ENCODE measurements at places on chromosomes 1 and 21. TPM values are rescaled to one million over a fixed set of nuclear protein-coding genes. Genes with fewer than 3 reads are reported as not detected.

DNA sequence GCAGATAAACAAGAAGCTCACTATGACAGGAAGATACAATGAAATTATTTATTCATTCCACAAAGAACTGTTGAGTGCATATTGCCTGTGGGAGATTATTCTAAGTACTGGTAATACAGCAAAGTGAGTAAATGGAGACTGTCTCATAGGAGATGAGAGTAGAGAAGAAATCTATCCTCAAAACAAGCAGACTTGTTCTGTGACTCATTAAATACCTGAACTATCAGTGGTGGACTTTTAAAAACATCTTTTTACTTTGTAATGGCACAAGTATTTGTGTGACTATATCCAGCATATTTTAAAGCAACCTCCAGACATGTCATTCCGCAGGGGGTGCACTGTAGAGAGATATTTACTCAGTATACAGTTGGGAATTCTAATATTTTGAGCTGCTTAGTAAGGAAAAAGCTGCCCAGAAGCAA lies 259.2 kb downstream of the FMN2 start:
- H3K27ac ChIP-seq = no peak overlapping the region
- no peaks in the 10 kb centered on the region for H3K36me3 ChIP-seq
- no peak overlapping the region for H3K4me3 ChIP-seq

- H3K4me1 ChIP-seq = no peaks in the 10 kb centered on the region
- no peak overlapping the region for H3K27ac ChIP-seq
- no peaks in the 10 kb centered on the region for H3K36me3 ChIP-seq
- no peak overlapping the region for H3K4me3 ChIP-seq
- H3K27me3 ChIP-seq = no peaks in the 10 kb centered on the region
Measured at GRCh38 chr21:21606041-21606440, 607.8 kb downstream of the NCAM2 start.

GRCh38 chr1:21546122-21546825 lies 37.1 kb downstream of the ALPL start:
- no peaks in the 10 kb centered on the region for H3K36me3 ChIP-seq
- no peak overlapping the region for H3K4me3 ChIP-seq
- DNase-seq = no peak
- no peaks in the 10 kb centered on the region for H3K27me3 ChIP-seq
- no peak overlapping the region for H3K27ac ChIP-seq
- no peaks in the 10 kb centered on the region for H3K4me1 ChIP-seq

GRCh38 chr1:15187175-15188129 lies 33.9 kb downstream of the TMEM51 start:
- no peak overlapping the region for H3K27ac ChIP-seq
- no peaks in the 10 kb centered on the region for H3K27me3 ChIP-seq
- H3K36me3 ChIP-seq = no peaks in the 10 kb centered on the region
- no peaks in the 10 kb centered on the region for H3K4me1 ChIP-seq
- no peak for DNase-seq

DNA sequence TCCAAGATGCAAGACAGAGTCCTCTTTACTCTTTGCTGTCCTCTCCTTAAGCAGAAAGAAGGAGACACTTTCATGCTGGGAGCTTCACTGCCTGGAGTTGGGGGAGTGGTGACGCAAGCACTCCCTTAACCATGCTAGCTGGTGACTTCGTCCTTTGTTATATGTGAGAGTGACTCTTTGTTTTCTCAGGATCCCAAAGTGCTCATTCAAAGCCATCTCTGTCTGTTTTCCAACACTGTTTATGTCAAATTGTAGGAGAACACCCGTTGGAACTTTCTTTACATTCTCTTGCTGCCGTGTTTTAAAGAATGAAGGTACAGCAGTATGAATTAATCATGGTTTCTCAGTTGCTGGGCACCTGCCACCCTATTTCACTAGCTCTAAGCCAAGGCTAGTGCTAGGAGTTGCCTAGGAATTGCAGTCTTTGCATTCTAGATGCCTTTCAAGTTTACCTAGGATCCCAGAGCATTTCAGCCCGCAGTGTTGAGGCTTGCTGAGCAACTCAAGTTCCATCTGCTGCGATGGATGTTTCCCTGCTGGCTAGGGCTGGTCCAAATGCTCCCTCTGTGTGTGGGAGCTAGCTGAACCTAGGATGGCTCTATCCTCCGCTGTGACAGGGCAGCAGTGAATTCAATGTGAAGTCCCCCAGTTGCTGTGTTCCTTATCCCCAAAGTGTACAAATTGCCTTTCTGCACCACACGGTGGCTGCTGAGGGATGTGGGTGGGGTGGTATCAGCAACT lies 82.6 kb upstream of the GPR52 start:
- H3K4me1 ChIP-seq = no peaks in the 10 kb centered on the region
- H3K27ac ChIP-seq = no peak overlapping the region
- no peaks in the 10 kb centered on the region for H3K27me3 ChIP-seq
- no peak overlapping the region for H3K4me3 ChIP-seq
- no peaks in the 10 kb centered on the region for H3K36me3 ChIP-seq
- DNase-seq = no peak

- H3K4me1 ChIP-seq = no peaks in the 10 kb centered on the region
- no peak overlapping the region for H3K27ac ChIP-seq
- peaks cover 50% of the 10 kb centered on the region for H3K27me3 ChIP-seq
- no peak for DNase-seq
Measured at GRCh38 chr1:228963795-228964177, 228.5 kb downstream of the RHOU start.

GRCh38 chr1:3767328-3767925 lies 5.1 kb upstream of the SMIM1 start:
- no peaks in the 10 kb centered on the region for H3K4me1 ChIP-seq
- H3K27me3 ChIP-seq = peaks cover 54% of the 10 kb centered on the region
- H3K27ac ChIP-seq = no peak overlapping the region
- no peak for DNase-seq
- H3K36me3 ChIP-seq = no peaks in the 10 kb centered on the region

GRCh38 chr1:166980818-166981217 lies 5.5 kb upstream of the ILDR2 start:
- no peak for DNase-seq
- H3K27me3 ChIP-seq = peaks cover 39% of the 10 kb centered on the region
- no peak overlapping the region for H3K4me3 ChIP-seq
- H3K36me3 ChIP-seq = no peaks in the 10 kb centered on the region
- no peaks in the 10 kb centered on the region for H3K4me1 ChIP-seq
- H3K27ac ChIP-seq = no peak overlapping the region

- no peak overlapping the region for H3K27ac ChIP-seq
- H3K4me1 ChIP-seq = no peaks in the 10 kb centered on the region
- H3K27me3 ChIP-seq = peaks cover 16% of the 10 kb centered on the region
- DNase-seq = no peak
- no peak overlapping the region for H3K4me3 ChIP-seq
Measured at GRCh38 chr1:208600456-208601190, 356.4 kb upstream of the PLXNA2 start.

GRCh38 chr1:157047062-157047410 lies 1.5 kb upstream of the ARHGEF11 start:
- H3K27me3 ChIP-seq = no peaks in the 10 kb centered on the region
- no peaks in the 10 kb centered on the region for H3K36me3 ChIP-seq
- no peak for DNase-seq
- no peak overlapping the region for H3K27ac ChIP-seq
- H3K4me3 ChIP-seq = no peak overlapping the region
- peaks cover 27% of the 10 kb centered on the region for H3K4me1 ChIP-seq

DNA sequence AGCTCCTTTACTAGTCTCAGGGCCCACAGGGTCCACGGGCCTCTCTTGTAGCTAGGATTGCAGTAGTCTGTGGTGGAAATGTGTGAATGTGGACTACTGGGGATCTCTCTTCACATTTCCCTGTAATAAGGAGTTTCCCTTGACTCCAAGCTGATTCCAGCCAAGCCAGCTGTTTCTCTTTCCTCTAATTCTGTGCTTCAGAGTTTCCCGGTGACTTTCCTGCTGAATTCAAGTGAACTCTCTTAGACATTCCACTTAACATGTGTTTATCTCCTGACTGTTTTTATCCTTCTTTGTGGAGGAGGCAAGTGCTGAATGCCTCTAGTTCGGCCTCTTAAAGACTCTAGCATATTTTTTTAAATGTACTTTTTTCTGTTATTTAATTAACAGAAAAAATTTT lies 354.0 kb upstream of the RGS18 start:
- H3K4me1 ChIP-seq = no peaks in the 10 kb centered on the region
- no peak for DNase-seq
- no peaks in the 10 kb centered on the region for H3K27me3 ChIP-seq
- no peak overlapping the region for H3K4me3 ChIP-seq
- H3K36me3 ChIP-seq = no peaks in the 10 kb centered on the region

DNA sequence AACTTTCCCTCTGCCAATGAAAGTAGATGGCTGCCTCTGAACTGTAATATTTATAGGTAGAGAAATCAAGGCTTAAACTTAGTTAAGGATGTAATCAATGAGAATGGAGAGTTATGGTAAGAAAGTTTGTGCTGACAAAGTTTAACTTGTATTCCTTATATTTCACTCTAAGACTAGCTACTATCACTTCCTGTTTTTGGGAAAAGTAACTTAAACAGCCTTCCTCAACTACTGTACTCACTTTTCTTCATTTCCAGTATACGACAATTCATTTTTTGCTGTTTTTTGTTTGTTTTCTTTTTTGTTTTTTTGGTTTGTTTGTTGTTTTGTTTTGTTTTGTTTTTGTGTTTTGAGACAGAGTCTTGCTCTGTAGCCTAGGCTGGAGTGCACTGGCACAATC lies 3.7 kb downstream of the RGS18 start:
- no peaks in the 10 kb centered on the region for H3K36me3 ChIP-seq
- no peak overlapping the region for H3K4me3 ChIP-seq
- no peaks in the 10 kb centered on the region for H3K4me1 ChIP-seq
- no peaks in the 10 kb centered on the region for H3K27me3 ChIP-seq
- DNase-seq = no peak
- H3K27ac ChIP-seq = no peak overlapping the region

GRCh38 chr1:155893389-155894142 lies 17.6 kb downstream of the RIT1 start:
- H3K27me3 ChIP-seq = no peaks in the 10 kb centered on the region
- H3K27ac ChIP-seq = peak overlapping the region; percentile 90
- 0 out of 2 replicates have a peak, but pooled peaks cover 1% of the 10 kb centered on the region for H3K36me3 ChIP-seq
- H3K4me3 ChIP-seq = peak overlapping the region; percentile 11
- peaks cover 24% of the 10 kb centered on the region for H3K4me1 ChIP-seq

DNA sequence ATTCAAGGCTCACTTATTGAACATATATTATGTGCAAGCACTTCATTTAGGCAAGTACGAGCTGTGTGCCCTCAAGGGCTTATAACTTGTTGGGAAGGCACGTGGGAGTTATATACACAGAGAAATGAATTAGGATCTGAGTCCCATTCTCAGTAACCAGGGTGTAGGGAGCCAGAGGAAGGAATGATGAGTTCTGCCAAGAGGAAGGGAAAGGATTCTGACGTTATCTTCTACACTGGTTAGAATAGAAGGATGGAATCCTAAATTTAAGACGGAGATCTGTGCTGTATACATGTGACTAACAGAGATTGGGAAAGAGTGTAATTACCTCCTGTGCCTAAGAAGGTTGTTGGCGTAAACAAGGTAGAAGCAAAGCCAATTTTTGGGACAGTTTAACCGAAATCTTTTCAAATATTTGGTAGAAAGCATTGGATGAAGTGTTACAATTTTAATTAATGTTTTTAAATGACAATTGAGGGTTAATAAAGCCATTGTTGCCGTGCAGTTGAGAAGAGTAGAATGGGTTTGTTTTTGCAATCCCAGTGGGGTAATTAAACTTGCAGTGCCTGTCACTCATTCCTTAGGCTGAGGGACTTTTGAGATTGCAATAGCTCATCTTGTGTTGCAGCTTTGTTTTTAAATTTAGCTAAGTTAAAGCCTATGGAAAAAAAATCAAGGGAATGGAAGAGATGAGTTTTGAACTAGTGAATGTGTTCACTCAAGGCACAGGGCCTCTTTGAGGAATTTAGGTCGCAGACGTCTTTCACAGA lies 177.2 kb downstream of the NFIA start:
- DNase-seq = no peak
- H3K36me3 ChIP-seq = no peaks in the 10 kb centered on the region
- no peak overlapping the region for H3K4me3 ChIP-seq
- H3K27me3 ChIP-seq = no peaks in the 10 kb centered on the region

- H3K36me3 ChIP-seq = peaks cover under 1% of the 10 kb centered on the region
- no peaks in the 10 kb centered on the region for H3K27me3 ChIP-seq
- H3K4me3 ChIP-seq = no peak overlapping the region
- no peak overlapping the region for H3K27ac ChIP-seq
- DNase-seq = no peak
Measured at GRCh38 chr1:43585557-43585956, 54.9 kb downstream of the PTPRF start.

Gene COL11A1
- total RNA-seq = not detected

Gene PFKL
- 73.8 TPM for total RNA-seq

Gene RXFP4
- 0.33 TPM for total RNA-seq

Gene SH2D1B
- not detected for total RNA-seq

Gene TEKT2
- total RNA-seq = not detected
